Cardiac ventricle fibroblast (primary cell): ENCODE measurements at places on chromosomes 2 and 18. TPM values are rescaled to one million over a fixed set of nuclear protein-coding genes. Genes with fewer than 3 reads are reported as not detected.

The SP140 gene
- total RNA-seq = not detected in 2 replicates

The DPP10 gene
- total RNA-seq = not detected in 2 replicates

The GAD1 gene
- total RNA-seq = not detected in 2 replicates

The DSG2 gene
- total RNA-seq = under 0.01 and 0.05 TPM in 2 replicates

The PLA2R1 gene
- total RNA-seq = 17.7 and 20.8 TPM in 2 replicates
